SK-N-MC (cell line): ENCODE measurements at places on chromosomes 7 and 10.

- no peak for DNase-seq
Measured at GRCh38 chr7:128679920-128680319, 7.8 kb downstream of the GARIN1A start.

DNA sequence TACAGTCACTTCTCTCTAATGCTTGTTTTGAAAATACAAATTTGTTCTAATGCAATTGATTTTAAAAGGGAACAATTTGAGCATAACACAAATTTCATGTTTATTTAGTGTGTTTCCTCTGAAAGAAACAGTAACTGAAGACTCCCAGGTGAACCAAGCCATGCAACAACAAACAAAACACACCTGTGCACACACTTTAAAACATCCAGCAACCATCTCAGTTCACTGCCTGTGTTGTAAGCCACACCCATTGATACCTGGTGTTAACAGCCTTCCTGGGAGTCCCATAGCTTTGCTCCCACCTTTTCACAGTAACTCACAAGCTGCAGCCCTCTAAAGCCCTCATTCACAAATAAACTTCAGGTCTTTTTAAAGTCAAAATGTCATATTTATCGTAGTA is 89.3 kb downstream of the DOCK4 start:
- no peak for DNase-seq

DNA sequence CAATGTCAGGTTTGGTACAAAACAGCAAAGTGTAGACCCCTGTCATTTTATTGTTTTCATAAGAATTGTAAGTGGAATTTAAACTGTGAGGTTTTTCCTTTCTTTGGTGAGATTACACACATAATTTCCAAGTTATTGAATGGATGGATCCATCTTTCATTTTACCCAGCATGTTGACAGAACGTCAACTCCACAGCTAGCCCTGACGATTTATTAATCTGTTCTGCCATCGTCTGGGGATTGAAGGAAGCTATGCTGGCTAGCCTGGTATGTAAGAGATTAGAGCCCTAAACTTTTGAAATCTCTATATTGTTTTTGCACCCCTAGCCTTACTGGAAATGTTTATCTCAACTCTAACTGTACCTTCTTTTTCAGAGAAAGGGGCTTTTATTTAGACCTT is 8.6 kb downstream of the WNT16 start:
- DNase-seq = no peak

- peak; percentile 1 for DNase-seq
Measured at GRCh38 chr10:110746254-110746826, 102.2 kb downstream of the RBM20 start.

DNA sequence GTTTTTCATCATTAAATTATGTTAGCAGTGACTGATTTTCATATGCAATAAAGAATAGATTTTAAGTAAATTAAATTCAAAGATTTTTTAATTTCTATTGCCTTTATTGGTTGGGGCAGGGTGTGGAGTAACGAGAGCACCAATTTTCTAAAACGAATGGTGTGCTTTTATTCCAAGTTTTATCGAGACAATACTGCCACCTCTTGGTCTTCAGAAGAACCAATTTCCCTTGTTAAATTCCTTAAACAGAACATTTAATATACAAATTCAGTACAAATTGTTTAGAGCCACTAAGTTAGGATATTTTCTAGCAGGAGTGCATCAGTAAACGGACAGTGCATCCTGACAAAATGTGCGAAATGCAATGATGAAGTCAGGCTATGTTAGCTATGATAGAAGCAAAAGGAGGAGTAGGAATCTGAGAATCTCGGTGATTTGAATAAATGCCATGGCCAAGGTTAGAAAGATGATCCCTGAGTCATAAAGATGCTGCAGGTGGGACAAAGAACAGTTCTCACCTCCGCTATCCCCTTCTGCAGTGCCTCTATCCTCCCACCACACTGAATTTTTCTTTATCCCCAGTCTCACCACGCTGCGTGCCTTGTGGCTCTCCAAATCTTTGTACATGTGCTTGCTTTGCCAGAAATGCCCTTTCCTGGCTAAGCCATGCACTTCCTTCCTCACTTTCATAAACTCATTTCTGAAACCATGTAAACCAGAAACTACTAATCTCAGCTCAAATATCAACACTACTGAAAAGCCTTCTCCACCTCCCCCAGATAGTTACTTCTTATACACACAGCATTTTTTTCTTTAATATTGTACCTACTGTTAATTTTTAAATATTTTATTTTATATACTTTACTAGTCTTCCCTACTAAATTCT is 31.9 kb upstream of the AGBL3 start:
- no peak for DNase-seq

DNA sequence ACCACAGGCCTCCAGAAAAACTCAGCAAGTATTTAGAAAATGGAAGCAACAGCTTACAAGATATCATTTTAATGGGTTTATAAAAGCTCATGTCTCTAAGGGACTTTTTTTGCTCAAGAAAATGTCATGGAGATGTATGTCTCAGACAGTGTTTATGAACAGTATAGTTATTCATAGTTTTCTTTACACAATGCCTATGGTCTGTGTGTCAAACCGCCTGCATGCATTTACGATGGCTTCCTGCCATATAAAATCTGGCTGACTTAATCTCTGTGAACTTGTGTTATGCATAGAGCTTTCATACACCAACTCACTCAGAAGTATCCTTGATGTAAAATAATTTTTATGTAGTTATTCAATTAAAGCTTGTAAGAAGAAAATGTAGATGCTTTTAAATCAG is 1314.2 kb upstream of the LRRTM3 start:
- DNase-seq = no peak

GRCh38 chr10:94310369-94310768 is 52.4 kb downstream of the NOC3L start:
- no peak for DNase-seq

- DNase-seq = no peak
Measured at GRCh38 chr7:55339033-55340000, 25.8 kb upstream of the LANCL2 start.

GRCh38 chr7:15446722-15447121 is 115.1 kb downstream of the AGMO start:
- no peak for DNase-seq

- DNase-seq = no peak
Measured at GRCh38 chr10:70352401-70353097, 29.9 kb downstream of the LRRC20 start.

DNA sequence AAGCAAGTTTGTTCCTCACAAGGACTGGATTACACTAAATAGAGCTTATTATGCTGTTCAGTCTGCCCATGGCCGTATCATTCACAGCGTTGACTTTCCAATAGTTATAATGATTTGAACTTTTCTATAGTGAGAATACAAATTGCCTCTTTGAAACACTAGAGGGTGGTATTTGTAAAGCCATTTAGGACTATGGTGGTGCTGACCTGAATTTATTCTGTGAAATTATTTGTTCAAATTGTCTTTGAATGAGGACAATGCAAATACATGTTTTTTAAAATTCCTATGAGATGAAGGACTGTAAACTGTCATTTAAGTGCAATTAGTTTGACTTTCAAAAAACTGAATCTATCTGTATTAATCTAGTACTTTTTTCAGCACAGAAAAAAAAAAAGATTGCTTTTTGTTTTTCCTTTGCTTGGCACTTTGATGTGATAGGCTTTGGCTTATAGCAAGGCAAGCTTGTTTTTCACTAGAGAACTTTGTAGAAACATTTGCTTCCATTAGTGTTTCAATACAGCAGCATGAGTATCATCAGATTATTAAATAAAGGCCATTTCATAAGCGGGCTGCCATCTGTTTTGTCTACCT is 122.7 kb upstream of the TMEM229A start:
- peak; percentile 34 for DNase-seq

DNA sequence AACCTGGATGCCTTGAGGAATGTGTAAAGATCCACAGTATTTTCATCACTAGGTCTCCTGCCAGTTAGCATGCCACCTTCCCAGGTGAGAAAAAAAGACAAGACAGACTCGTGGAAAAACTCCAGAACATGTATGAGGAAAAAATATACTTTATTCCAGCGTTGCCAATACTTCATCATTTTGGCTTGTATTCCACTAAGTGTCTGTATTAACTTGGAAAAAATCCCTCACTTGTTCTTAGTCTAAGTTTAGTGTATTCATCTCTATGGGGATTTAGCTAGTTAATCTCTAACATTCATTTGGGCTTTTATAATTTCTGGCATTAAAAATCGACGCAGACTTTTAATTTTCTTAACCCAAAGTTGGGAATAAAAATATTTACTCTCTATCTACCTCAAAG is 759.4 kb downstream of the SORCS1 start:
- DNase-seq = no peak

- DNase-seq = no peak
Measured at GRCh38 chr10:13184730-13185514, 23.6 kb downstream of the MCM10 start.

DNA sequence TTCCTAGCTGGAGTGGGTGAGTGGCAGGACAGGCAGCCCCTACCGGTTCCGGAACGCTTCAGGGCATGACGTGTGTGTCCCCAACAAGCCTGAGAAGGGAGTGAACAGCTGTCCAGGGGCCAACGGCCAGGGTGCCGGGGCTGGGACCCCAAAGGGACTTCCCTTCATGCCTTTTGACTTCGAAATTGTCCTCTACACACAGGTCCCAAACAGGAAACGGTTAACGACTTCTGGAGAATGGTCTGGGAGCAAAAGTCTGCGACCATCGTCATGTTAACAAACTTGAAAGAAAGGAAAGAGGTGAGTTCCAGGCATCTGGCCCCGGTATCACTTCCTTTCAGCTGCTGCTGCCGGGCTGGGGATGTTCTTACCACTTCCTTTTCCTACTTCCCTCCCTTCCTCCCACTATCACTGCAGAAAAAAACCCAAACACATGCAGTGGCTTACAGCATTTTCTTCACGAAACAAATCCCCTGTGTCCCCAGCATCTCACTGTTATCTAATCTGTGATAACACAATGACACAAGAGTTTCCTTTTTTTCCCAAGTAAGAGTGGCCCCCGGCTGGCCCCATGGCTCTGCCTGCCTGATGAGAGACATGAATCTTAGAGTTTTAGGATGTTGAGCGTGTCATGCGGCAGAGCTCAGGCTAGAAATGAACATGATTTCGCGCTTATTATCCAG is 63.2 kb downstream of the MKI67 start:
- no peak for DNase-seq

- no peak for DNase-seq
Measured at GRCh38 chr7:127888411-127888810, 142.8 kb downstream of the LRRC4 start.

DNA sequence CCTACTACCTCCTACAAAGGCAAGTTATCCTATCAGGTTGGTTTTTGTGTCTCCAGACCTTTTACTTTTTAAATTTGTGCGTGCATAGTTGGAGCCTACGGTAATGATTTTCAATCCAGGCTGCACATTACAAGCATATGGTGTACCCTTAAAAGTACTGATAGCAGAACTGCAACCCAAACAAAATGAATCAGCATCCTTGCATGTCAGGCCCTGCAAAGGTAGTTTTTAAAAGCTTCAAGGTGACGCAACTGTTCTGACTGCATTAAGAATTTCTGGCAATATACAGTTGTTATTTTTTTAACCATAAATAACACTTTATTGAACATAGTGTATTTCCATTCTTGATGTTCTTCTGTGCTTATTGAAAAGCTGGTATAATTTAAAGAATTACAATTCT is 28.9 kb downstream of the GNAT3 start:
- DNase-seq = no peak

DNA sequence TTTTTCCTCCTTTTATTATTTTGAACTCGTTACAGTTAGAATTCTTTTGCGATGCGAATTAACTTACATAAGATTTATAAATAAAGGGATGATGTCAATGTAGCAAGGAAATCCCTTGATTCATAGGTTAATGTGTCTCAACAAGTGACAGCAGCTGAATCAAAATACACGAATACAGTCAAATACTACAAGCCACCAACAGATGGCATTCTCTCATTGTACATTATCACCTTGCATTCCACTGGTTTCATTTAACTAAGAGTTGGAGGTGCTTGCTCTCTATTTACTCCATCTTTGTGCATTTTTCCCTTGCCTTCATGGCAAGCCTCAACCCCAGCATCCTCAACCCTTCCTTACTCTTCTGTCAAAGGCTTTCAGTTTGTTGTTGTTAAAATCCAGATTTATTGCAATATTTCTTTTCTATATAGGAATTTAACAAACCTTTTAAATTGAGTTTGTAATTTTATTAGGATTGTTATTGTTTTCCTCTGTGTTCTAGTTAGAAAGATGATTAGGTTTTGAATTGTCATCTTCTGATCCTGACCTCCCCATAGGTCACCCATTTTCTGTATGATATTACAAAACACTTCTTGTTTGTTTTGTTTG is 78.3 kb downstream of the SLC25A40 start:
- DNase-seq = peak; percentile 16

- DNase-seq = no peak
Measured at GRCh38 chr10:44991571-44991970, 9.2 kb upstream of the ZNF22 start.

- no peak for DNase-seq
Measured at GRCh38 chr7:34837316-34837715, 179.3 kb downstream of the NPSR1 start.

GRCh38 chr7:122269241-122269640 is 35.3 kb downstream of the FEZF1 start:
- no peak for DNase-seq

DNA sequence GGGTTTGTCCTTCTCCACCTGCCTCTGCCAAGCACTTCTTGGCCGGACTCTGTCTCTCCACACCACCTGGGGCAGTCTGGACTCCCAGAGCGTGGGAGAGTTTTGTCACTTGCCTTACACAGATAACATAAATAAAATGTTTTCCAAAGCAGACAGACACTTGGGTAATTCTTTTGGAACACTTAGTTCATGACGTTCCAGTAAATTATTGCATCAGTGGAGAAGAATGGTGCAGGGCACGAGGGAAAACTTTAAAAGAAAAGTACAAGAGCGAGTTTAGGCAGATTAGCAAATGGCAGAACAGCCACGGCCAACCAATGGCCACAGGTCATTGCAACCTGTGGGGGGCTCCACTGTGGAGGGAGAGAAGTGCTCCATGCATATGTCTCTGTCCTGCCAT is 170.6 kb upstream of the GRB10 start:
- DNase-seq = no peak

DNA sequence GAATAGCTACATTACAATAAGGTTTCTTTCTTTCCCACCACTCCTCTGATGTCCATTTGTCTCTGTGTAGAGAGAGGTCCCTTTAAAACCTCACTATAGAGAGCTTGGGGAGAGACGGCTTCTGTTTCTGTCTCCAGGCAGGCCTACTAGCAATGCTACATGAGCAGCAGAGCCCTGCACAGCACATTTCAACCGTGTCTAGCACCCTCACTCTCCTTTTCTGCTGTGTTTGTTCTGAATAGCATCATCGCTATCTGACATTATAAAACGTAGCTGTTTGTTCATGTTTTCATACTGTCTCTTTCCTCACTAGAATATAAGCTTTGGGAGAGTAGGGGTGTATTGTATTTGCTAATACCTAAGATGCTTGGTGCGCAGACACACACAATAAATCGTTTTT is 487.8 kb upstream of the DPP6 start:
- DNase-seq = no peak

DNA sequence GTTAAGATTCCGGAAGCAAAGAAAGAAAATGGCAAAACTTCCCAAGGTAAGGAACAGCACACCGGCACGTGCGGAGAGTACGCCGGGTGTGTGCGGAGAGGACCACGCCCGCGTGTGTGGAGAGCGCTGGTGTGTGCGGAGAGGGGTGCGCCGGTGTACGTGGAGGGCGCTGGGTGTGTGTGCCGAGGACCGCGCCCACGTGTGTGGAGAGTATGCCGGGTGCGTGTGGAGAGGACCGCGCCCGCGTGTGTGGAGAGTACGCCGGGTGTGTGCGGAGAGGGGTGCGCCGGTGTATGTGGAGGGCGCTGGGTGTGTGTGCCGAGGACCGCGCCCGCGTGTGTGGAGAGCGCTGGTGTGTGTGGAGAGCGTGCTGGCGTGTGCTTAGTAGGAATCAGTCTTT is 48.6 kb upstream of the DPYSL4 start:
- no peak for DNase-seq
